ENCODE measurements at places on chromosomes 1 and 21.
A peak's percentile ranks its signal among the peaks of the same experiment; 100 is the strongest.

DNA sequence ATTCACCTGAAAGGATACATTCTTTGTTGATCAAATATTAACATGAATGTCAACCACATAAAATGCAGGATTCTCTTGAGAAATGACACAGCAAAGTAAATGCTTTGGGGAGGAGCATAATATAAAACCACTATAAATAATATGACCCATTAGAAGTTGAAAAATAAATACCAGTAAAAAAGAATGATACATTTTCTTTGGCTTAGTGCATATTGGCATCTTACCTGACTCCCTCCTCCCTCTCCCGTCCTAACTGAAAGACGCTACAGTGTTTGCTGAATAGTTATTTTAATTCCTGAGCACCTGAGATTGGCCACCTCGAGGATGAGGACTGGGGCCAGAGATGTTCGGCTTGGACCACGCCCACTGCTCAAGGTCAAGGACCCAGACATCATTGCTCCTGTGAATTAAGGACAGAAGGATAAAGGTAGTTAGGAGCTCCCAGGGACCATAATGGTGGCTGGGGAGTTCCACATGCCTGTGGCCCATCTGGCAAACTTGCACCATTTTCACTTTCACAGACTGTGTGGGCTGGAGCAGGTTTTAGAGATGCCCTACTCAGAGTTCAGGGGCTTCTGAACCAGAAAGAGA is 16.4 kb upstream of the CPLANE2 start:
- no peak for DNase-seq

DNA sequence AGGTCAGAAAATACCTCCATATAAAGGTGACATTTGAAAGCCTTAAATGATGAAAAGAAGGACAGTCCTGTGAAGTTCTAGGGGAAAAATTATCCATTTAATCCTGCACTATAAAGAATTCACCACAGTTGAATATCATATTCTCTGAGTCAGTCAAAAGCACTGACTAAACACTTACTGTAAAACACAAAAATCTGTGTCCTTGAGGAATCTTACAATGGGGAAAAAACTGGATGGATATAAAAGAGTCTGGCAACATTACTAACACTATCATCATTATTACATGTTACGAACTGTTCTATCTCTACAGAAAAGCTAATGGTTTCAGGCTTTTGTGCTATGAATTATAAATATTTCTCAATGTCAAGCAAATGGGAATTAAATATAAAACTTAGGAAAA is 42.4 kb upstream of the HP1BP3 start:
- no peak for DNase-seq

GRCh38 chr1:32240140-32240951 is 6.7 kb upstream of the FAM167B start:
- DNase-seq: peak; percentile 62

DNA sequence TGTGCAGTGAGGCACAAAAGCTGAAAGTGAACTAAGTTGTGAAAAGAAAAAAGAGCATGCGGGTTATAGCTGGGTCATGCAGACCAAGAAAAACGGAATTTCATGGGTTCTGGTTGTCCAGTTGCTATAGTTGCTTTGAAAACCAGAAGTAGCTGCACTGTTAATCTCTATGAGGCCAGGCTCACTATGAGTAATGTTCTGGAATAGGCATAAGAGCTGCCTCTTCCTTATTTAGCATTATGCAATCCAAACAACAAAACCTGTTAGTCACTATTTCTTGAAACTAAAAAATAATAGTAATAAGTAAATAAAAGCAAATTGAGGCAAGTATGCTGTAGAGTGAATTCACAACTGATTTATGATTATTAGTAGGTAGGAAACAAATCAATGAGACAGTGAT is 1383.7 kb downstream of the MRPL39 start:
- no peak for DNase-seq

GRCh38 chr1:118948846-118949245 is 39.3 kb downstream of the TBX15 start:
- no peak for DNase-seq
